ENCODE measurements at places on chromosomes 5 and 9.

DNA sequence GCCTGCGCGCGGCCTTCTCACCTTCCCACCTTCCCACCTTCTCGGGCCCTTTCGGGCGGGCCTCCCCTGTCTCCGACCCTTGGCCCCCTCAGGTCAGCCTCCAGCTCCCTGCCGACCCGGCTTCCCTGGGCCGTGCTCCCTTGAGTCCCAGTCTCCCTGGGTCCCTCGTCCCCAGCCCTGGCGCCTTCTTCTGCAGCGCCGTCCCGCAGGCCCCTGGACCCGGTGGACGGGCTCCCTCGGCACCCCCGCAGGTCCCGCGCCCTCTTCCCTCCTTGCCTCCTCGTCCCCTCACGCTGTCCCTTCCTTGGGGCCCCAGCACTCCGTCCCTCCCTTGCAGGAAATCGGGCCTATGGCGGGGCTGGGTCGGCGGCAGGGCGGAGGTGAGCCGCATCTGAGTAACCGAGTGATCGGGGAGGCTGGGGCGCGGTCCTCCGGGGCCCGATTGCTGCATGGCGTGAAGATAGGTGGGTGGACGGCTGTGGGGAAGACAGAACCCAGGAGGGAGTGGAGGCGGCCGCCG, 7.6 kb downstream of the ARPC5L start:
- peak; percentile 20 for DNase-seq

- DNase-seq = no peak
Measured at GRCh38 chr5:15757619-15758018, 257.6 kb downstream of the FBXL7 start.

GRCh38 chr5:61440086-61440485, 108.0 kb downstream of the ZSWIM6 start:
- DNase-seq = no peak

DNA sequence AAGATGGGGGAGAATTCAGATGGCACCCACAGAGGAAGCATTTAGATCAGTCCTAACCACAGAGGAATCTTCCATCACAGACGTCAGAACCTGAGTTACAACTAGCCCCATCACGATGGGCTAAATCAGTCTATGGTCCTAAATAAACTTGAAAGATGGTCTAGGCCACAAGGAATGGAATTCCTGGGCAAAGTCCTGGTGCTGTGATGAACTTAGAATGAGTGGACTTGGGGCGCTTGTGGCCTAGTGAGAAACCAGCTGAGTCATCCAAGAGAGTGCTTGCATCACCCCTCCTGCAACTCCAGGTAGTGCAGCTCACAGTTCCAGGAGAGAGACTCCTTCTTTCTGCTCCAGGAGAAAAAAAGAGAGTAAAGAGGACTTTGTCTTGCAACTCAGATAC, 722.9 kb upstream of the RGMB start:
- DNase-seq = no peak

DNA sequence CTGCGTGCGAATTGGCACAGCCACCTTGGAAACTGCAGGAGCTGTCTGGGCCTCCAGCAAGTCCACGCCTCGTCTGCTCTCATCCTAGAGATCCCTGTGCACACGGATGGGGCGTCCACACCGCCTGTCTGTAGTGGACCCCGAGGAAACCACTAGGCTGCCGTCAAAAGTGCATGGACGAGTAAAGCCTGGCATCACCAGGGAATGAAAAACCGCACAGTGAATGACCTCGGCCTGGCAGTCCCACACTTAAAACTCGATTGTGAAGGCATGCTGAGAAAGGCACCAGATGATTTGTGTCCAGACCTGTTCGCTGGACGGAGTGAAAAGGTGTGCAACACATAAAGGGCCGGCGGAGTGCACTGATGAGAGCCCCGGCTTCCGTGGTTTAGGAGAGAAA, 50.8 kb downstream of the MRPL36 start:
- DNase-seq = no peak

DNA sequence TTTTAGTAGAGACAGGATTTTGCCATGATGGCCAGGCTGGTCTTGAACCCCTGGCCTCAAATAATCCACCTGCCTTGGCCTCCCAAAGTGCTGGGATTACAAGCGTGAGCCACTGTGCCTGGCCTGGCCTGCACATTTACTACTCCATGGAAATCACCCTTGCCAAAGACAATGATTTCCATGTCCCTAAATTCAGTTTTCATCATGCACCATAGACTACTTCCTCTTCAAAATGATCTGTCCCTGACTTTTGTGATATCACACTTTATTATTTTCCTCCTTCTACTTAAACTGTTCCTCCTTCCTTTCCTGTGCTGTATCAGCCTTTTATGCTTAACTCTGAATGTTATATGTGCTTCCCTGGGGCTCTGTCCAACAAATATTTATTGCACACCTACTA, 20.3 kb downstream of the SLC28A3 start:
- DNase-seq = no peak

DNA sequence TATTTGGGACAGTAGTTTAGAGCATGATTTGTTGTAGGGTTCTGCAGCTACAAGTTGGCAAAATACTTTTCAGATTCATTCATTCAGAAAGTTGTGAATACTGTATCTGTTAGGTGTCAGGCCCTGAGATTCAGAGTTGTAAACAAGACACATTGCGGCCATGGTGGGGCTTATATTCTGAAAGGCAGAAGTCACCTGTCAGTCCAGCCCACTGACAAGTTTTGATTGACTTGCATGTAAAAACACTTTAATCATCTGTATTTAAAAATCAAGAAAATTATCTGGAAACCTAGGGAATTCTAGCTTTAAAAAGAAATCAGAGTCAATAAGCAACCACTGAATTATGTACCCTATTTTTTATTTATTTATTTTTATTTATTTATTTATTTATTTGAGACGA, 13.0 kb downstream of the LARP1 start:
- DNase-seq = no peak

DNA sequence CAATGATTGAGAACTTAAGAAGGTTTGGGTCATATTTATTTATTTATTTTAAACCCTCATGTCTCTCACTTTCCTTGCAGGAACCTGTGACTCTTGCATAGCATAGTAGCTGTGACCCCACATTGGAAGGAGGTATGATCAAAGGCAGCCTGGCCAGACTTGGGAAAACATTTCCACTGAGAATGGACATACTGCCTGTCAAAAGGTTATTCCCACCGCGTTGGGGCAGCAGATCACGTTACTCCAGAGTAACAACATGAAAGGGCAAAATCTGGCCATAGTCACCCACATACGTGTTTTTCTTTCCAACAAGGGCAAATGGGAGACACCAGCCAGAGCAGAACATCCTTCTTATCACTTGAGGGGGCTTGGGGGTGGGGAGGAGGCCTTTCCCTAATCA, 95.7 kb downstream of the ARL15 start:
- no peak for DNase-seq

DNA sequence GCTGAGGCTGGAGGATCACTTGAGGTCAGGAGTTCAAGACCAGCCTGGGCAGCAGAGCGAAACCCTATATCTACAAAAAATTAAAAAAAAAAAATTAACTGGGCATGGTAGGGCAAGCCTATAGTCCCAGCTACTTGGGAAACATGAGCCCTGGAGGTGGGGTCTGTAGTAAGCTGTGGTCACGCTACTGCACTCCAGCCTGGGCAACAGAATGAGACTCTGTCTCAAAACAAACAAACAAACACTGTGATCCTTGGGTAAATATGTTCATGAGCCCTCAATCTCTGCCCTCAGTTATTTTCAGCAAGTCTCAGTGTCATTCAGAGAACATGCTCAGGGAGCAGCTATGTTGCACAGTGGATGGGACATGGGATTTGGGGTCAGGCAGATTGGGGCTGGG, 76.2 kb downstream of the PTTG1 start:
- no peak for DNase-seq

DNA sequence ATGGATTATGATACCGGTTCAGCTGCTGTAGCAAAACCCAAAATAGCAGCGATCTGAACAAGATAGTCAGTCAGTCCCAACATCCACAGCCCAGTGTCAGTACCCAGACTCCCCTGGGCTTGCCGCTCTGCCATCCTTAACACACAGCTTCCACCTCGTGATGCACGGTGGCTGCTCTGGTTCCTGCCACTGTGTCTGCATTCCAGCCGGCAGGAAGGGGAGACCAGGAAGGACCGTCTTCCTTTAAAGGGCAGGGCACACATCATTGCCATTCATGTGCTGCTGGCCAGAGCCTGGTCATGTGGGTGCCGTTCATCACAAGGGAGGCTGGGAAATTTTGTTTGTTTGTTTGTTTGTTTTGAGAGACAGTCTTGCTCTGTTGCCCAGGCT, 131.0 kb upstream of the IER5L start:
- no peak for DNase-seq

- no peak for DNase-seq
Measured at GRCh38 chr9:136617746-136618579, 44.8 kb upstream of the EGFL7 start.

DNA sequence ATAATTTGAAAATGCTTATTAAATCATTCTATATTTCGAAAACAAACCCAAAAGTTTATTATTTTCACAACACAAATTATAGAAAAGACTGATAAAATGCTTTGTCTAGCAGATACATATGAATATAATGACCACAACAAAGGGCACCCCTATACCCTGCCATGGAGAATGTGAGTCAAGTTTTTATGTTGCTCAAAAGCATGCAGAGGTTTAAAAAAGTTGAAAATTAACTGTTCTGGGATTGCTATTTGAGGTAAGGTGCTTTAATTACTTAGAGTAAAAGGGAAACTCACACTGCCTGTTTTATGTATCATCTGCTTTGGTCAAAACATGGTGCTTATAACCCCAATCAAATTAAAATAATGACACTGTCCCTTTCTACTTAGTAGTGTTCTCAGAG, 41.0 kb downstream of the MLANA start:
- no peak for DNase-seq

- DNase-seq = no peak
Measured at GRCh38 chr9:89408628-89409101, 89.2 kb downstream of the SEMA4D start.

DNA sequence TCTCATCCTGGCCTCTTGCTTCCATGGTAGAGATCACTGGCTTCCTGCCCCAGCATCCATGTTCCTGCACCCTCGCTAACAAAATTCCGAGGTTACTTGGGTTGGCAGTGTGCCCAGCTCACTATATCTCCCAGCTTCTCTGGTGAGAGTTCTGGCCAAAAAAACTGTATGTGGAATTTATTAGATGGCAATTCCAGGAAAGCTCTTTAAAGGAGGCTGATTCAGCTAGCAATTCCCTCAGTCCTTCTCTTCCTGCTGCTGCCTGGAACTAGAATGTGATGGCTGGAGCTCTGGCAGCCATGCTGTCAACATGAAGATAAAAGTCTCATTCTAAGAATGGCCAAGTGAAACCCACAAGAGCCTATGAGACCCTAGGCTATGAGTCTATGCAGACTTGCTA, 88.8 kb downstream of the SECISBP2 start:
- DNase-seq = no peak

All from fibroblast of lung (primary cell).